ENCODE measurements at places on chromosomes 3 and 15.

DNA sequence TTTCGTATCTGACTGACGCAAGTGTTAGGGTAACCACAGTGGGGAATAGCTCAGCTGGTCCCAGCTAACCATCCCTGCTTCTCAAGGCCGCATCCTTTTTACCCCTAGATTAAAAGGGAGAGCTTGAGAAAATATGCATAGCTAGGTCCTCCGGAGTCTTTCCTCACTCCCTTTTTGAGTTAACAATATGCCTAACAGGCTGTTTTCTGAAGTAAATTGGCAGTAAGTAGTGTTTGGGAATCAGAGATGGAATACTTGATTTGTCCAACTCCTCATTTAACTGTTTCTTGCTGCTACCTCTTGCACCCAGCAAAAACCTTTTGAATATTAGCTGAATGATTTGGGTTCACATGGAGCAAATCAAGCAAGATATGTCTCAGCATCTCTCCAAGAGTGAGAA is 326.1 kb downstream of the LPP start:
- DNase-seq: no peak

DNA sequence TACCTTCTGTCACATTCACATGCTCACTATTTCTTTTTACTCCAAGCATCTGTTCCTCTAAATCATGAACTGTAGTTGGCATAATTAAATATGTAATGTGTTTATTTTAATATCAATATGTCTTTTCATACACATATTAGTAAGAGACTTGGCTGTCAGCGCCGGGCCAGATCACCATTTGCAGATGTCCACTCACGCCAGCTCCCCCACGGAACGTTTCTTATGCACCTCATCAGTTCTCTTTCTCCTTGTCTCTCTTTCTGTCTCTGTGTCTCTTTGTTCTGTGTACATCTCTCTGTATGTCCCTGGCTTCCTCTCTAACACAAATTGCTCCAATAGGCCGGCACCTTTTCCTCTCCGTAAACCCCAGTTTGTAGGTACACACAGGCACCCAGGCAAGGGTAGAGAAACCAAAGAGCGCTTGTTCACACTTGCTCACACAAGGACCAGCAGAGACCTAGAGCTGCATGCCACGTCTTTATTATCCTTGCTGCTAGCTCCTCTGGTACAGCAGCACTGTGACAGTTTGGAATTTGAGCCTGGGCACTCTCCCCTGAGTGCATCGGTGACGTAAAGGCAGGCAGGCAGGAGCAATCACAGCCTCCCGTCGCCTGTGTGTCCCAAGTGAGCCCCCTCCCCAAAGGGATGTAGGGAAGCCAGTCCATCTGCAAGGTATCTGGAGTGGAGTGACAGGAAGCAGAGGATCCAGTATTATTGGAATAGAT is 40.4 kb downstream of the CACNA1D start:
- DNase-seq: no peak

- DNase-seq: no peak
Observed at GRCh38 chr3:100402256-100402655, 917 bp downstream of the LNP1 start.

DNA sequence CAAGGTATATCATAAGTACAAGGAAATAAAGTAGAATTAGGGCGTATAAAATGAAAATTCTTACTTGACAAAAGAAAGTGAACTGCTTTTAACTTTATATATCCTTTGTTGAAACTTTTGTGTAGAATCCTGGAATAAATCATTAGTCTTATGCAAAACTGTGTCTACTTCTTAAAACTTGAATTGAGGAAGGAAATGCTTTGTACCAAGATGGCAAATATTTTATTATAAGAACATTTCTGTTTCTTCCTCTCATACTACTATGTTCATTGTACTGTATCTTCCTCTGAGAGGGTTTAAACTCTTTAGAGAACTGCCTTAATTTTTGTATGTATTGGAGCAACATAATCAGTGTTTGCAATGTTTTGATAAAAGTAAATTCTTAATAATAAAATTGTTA is 42.0 kb downstream of the RASA2 start:
- DNase-seq: no peak

GRCh38 chr15:42392309-42393024 is 33.2 kb downstream of the CAPN3 start:
- no peak for DNase-seq

DNA sequence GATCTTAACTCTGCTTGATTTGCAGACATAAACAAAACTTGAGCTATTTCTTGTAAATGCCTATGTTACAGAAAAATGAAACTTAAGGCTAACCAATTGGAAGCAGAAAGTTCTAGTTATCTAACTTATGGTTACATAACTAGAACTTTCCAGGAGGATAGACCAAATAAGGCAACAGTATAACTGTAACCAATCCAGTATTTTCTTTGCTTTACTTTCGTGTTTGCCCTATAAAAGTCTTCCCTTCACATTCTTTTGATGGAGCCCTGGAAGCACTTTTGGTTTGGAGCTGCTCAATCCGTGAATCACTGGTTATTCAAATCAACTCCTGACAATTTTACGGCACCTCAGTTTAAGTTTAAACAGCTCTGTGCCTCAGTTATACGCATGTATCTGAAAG is 164.6 kb downstream of the SUCLG2 start:
- DNase-seq: no peak

- DNase-seq: peak; percentile 20
Observed at GRCh38 chr3:170524073-170524472, 61.8 kb downstream of the SLC7A14 start.

DNA sequence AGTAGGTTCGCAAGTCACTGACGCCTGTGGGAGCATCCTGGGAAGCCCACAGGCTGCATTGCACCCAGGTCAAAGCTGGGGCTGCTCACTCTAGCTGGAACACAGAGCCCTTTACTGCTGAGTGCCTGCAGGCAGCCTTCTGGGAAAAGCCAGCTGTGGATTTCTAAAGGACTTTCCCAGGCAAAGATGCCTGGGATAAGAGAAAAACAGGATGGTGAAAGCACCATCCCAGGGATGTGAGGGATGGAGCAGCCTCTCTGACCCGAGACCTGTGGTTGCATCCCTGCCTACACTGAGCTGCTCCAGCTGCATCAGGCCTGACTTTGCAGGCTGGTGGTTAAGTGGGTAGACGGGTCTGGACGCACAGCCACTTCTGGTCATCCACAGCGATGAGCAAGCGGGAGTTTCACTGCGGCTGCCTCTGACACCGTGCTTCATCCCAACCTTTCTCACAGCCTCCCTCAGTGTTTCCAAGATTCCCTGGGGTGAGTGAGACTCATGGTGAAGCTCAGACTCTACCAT is 52.5 kb upstream of the AMOTL2 start:
- peak; percentile 68 for DNase-seq

- no peak for DNase-seq
Observed at GRCh38 chr3:56725175-56725574, 42.1 kb upstream of the TASOR start.

- no peak for DNase-seq
Observed at GRCh38 chr3:130242850-130243569, 102.5 kb upstream of the COL6A5 start.

DNA sequence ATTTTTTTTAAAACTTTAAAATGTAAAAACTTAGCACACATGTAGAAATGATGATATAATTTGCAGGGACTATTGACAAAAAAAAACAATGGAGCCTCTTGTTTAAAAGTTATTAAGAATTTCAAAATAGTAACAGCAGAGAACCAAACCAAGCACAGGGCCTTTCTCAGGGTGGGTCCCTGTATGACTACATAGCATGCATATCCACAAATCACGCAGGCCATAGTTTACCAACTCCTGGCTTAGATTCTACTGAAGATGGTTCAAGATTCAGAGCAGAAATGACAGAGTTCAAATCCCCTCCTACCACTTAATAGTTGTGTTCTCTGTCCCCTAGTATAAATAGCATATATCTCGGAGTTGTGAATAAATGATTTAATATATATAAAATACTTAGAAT is 19.0 kb downstream of the ACAP2 start:
- DNase-seq: no peak

GRCh38 chr15:66019368-66019767 is 150.1 kb downstream of the RAB11A start:
- no peak for DNase-seq

DNA sequence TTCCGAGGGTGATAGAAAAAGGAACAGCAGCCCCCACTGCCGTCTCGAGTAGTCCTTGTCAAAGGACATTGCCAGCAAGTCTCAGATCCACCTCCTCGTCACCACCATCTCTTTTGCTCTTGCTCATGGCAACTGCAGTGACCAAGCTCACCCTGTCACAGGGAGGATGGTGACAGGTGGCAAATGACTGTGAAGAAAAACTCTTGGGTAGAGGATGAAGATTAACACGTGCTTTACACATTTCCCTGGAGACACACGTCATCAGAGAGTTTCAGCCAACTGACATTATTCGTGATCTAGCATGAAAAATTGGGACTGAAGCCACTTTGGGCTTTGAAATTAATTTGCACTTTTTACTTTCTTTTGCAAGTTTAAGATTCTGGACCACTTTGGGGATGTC is 174.3 kb downstream of the EBLN2 start:
- DNase-seq: no peak

DNA sequence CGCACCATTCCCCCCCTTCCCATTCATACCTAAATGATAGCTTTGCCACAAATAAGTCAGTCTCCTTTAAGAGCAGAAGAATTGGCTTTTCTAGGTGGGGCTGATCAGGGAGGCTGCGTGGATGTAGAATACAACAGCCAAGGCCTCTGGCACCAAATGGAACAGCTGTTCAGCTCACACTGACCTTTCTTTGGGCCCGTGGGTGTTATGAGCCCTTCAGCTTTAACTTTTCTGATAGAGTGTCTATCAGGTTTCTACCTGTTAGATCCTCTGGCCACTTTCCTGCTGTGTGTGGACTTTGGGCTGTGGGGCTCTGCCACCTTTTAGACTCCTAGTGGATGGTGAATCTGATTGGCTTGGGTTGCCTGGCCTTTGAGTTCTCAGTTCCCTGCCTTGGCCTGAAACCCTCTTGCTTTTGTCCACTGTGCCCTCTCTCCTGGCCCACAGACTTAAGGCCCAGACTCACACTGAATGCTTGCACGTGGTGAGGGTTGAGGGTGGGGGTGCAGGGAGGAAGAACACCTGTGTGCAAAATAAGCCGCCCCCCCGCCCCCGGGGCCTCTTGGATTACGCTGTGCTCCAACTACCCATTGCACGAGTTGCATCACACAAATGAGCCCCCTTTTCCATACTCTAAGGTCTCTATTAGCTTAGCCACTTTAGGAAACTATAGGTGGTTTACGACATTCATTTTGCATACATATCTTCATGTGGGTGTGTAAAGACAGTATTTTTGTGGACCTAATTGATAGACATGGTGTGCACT is 1.3 kb upstream of the RFX7 start:
- no peak for DNase-seq

- DNase-seq: no peak
Observed at GRCh38 chr3:136018876-136019275, 53.3 kb downstream of the PPP2R3A start.

- DNase-seq: no peak
Observed at GRCh38 chr3:191300422-191300821, 28.8 kb upstream of the CCDC50 start.

GRCh38 chr3:99863588-99863987 is 45.9 kb downstream of the CMSS1 start:
- DNase-seq: no peak

DNA sequence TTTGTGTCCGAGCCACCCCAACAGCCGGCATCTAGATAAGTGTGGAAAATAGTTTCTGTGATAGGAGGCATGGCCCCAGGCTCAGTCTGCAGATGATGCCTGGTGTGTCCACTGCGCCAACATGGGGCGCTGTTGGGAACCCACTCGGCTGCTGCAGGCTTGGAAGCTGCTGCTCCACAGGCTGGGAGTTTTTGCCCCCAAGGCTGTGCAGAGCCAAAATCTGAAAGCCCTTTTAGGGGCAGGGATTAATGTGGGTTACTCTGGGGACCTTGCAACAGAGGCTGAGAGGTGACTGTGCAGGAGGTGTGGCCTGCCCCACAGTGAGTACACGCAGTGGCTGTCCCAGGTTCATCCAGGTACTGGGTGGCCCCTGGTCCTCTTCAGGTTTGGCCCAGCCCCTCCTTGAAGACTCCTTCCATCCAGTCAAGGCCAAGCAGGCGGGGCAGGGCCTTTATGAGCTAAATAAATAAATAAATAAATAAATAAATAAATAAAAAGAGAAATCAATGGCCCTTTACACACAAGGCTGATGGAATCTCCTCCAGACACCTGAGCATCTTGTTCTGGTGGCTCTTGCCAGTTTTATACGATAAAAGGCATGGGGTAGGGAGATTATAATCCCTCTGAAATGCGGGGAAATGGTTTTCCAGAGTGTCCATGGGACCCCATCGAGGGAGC is 73.8 kb downstream of the AAGAB start:
- DNase-seq: no peak

DNA sequence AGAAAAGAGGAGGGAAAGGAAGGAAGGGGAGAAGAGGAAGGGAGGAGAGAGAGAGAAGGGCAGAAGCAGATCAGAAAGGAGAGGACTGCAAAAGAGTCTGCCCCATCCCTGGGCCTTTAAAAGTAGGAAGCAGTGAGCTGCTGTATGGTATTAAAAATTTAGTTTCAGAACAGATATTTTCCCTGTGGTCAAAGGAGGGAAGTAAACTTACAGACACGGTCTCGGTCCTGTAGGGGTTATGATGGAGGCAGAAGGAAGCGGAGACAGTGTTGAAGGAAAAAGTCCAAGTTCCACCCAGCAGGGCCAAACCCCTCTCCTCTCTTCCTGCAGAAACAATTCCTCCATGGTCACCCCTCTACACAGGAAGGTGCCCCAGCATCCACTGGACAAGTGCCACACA is 122.0 kb upstream of the PROK2 start:
- DNase-seq: no peak

DNA sequence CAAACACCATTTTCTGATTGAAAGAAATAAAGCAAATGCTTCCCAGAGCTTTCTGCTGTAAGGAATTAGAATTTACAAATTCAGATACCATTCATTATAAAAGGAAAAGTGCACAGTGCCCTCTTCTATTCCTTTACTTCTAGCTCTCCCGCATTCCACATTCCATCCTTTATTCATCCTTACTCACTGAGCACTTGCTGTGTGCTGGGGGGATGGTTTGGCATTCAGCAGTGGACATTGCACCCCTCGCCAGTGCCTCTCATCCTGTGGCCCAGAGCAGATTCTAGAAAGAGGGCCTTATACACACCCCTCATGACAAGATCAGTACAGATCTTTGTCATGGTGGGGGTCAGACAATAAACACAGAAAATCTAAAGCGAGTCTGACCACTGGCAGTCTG is 73.0 kb downstream of the MGLL start:
- no peak for DNase-seq
